Muscle of arm (tissue), 14 donors: ENCODE measurements at places on chromosomes 7 and 10. TPM values are rescaled to one million over a fixed set of nuclear protein-coding genes. Genes with fewer than 3 reads are reported as not detected.

DNA sequence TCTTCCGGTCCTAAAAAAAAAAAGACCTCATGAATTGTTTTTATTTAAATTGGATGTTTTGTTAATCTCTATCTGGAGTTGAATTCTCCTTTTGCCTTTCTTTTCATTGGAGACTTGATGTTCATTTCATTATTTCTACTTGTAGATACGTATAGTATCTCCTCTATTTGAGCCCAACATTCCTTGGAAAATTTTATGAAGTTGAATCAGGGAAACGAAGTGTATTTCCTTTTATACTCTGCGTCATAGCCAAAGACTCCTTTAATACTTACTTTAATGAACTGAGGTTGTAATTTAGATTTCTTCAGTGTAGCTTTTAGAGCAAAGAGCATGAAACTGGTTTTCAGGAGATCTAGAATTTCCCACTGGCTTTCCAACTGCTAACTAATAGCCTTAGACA lies 132.4 kb downstream of the KIAA1217 start:
- no peak for DNase-seq

DNA sequence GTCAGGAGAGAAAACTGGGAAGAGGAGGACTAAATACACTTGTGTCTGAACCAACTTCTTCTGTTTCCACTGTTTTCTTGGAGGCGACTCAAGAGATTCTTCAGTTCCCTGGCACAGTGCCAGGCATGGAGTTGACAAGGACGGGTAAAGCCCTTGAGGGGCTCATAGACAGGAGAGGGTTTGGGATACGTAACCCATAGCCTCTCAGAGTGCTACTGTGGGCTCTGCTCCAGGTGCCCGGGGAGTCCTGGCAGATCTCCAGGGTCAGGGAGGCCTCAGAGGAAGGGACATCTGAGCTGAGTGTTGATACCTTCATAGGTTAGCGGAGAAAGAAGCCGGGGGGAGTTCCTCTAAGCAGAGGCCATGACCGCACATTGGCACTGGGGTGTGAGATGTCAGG lies 42.0 kb downstream of the GALNT17 start:
- DNase-seq = peak; percentile 41

BMPR1A gene
- 47.3 TPM for polyA plus RNA-seq

BUB3 gene
- polyA plus RNA-seq = 56.5 TPM
